Foreskin keratinocyte (primary cell): ENCODE measurements at places on chromosomes 3 and 15.

GRCh38 chr15:60395276-60396011 is 2.3 kb downstream of the ANXA2 start:
- DNase-seq: no peak

DNA sequence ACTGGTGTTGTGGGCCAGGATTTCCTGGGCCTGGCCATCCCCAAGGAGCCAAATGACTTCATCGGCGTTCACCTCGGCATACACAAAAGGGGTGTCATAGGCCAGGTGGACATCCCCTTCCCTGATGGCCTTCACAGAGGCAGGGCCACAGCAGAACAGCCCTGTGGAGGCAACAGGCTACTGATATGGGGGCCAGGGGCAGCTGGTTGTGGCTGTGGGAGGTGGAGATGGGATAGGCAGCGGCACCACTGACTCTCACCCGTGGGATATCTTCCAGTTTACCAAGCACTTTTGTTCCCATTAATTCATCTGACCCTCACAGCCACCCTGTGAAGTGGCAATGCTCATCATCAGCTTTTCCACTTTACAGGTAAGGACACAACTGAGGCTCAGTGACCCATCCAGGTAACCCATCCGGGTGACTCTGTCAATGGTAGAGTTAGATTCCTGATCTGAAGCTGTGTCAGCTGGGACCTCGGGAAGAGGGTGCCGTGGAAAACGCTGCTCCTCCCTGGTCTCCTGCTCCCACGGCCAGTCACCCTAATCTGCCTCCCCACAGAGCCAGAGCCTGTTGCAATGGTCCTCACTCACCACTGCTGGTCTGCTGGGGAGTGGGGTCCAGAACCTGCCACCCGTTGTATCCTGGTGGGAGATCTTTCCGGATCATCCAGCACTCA is 15.3 kb upstream of the TGM5 start:
- DNase-seq: no peak

- no peak for DNase-seq
Measured at GRCh38 chr3:73107676-73108187, 46.3 kb downstream of the EBLN2 start.

- DNase-seq: no peak
Measured at GRCh38 chr3:42043099-42043813, 47.9 kb upstream of the TRAK1 start.

GRCh38 chr15:88482263-88482662 is 14.8 kb downstream of the MRPS11 start:
- DNase-seq: no peak

DNA sequence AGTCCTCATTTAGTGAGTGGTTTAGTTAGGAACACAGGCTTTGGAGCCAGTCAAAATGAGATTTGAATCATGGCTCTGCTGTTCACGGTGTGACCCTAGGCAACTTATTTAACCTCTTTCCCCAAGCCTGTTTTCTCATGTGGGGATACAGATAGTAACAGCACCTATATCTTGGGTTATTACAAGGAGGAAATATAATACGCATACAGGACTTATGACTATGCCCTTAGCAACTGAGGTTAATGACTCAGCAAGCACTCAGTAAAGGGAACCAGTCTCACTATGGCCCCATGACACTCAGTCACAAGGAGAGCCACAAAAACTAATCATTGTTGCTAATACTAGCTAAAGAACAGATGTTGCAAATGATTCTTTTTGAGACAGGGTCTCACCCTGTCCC is 45.9 kb downstream of the SUMF1 start:
- peak; percentile 80 for DNase-seq

GRCh38 chr3:148612278-148612677 is 85.4 kb upstream of the AGTR1 start:
- no peak for DNase-seq
